Tibial nerve (tissue), 4 donors: ENCODE measurements at places on chromosomes 11 and 22. TPM values are rescaled to one million over a fixed set of nuclear protein-coding genes. Genes with fewer than 3 reads are reported as not detected.

- DNase-seq: peak; percentile 20
- H3K36me3 ChIP-seq: peaks cover 2% of the 10 kb centered on the region
- H3K27ac ChIP-seq: peak within 1 kb of the TSS; percentile 81
- peaks cover 61% of the 10 kb centered on the region for H3K4me1 ChIP-seq
Measured at GRCh38 chr11:61294717-61295595, at the start of gene VWCE. TSS of gene VWCE (minus strand) at chr11:61295316. CDS start at chr11:61295037, 279 bp downstream.

DNA sequence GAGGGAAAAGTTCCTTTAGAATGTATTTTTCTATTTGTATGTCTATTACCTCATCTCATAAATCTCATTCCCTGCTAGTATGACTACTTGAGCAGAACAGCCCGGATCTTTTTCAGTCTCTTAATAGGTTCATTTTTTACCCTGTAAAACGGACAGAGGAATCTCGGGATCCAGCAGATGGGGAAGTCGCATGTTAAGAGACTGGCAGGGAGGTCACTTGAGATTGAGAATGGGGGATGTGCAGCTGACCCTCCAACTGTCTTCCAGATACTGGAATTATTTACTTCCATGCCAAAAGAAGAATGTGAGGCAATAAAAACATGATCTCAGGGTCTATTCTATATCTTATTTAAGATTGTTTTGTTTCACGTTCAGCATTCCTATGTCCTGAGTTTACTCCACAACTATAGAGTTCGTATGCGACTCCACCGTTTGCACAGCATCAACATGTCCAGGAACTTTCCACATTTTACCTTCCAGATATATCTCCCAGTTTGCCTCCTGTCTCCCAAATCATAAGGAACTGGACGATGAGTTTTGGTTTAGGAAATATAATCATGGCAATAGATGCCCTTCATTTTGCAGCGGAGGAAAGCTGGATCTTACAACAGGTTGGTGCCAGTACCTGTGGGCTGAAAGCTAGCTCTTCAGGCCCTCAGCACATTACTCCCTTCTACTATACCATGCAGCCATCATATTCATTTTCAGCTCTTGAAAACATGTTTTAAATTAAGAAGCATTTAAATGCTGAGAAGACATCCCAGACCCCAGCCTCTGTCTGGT is 181.5 kb downstream of the MAML2 start:
- no peak for DNase-seq
- peak overlapping the region; percentile 20 for H3K27ac ChIP-seq
- no peaks in the 10 kb centered on the region for H3K27me3 ChIP-seq
- peaks cover 17% of the 10 kb centered on the region for H3K4me1 ChIP-seq

DNA sequence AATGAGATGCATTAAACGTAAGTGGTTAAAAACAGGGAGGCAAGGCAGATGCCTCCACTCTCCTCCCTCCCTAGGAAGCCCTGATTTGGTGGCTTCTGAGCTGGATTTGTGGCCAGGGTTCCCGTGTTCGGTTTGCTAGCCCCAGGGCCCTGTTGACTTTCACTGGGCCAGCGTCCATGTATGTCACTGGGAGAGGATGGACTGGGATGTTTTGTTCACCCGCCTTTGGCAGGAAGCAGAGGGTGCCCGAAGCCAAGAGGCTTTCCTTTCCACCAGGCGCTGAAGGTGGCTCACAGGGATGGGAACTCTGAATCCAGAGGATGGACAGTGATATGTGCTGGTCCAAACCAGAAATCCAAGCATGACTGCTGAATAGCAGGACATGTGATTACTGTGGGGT is 146.6 kb downstream of the CSNK2A3 start:
- DNase-seq: no peak
- H3K27me3 ChIP-seq: no peaks in the 10 kb centered on the region
- no peaks in the 10 kb centered on the region for H3K36me3 ChIP-seq
- H3K4me3 ChIP-seq: no peak overlapping the region

GRCh38 chr11:124928942-124929665 is 6.7 kb downstream of the HEPACAM start:
- H3K36me3 ChIP-seq: no peaks in the 10 kb centered on the region
- H3K4me3 ChIP-seq: no peak overlapping the region
- H3K27ac ChIP-seq: no peak overlapping the region
- peak; percentile 20 for DNase-seq
- H3K27me3 ChIP-seq: no peaks in the 10 kb centered on the region

- H3K4me1 ChIP-seq: no peaks in the 10 kb centered on the region
- H3K36me3 ChIP-seq: no peaks in the 10 kb centered on the region
- no peak overlapping the region for H3K27ac ChIP-seq
- no peak overlapping the region for H3K4me3 ChIP-seq
Measured at GRCh38 chr11:2175659-2176058, 4.0 kb upstream of the TH start.

DNA sequence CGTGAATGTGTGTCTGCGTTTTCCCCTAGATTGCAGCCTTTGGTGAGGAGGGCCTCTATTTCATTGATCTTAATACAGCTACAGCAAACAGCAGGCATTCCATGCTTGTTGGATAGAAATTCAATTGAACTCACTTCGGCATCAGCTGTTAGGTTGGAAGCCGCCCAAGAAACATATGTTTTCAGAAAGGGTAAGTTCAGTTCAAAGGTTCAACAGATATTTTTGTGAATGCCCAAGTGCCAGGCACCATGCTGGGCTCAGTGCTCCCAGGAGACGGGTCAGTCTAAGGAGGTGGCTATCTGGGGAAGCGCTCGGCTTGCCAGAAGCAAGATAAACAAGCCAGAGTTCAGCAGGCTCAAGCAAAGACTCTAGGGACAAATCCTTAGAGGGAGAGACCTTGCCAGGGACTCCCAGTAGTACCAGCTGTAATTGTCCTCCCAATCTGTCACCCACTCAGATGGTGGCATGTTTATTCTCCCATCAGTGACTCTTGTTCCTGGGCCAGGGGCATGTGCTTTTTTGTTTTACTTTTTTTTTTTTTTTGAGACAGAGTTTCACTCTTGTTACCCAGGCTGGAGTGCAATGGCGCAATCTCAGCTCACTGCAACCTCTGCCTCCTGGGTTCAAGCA is 64.5 kb upstream of the LARGE1 start:
- H3K27ac ChIP-seq: no peak overlapping the region
- H3K36me3 ChIP-seq: no peaks in the 10 kb centered on the region
- DNase-seq: no peak
- H3K4me1 ChIP-seq: no peaks in the 10 kb centered on the region
- no peak overlapping the region for H3K4me3 ChIP-seq
- no peaks in the 10 kb centered on the region for H3K27me3 ChIP-seq

DNA sequence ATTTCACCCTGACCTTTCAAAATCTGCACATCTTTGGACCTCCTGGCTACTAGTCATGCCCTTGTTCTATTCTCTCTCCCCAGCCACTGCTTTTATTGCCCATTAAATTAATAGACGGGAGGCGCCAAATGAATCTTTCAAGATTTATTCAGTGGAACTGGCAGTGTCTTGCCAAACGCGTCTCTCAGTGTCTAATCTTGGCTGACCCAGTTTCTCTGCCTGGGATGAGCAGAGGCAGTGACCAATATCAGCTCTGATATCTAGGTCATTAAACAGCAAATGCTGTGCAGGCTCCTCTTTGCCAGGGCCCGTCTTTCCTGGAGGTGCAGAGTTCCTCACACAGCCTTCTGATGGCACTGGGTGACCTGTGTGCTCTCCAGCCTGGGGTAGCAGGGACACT is 74.0 kb downstream of the TRAF6 start:
- no peak overlapping the region for H3K4me3 ChIP-seq
- no peaks in the 10 kb centered on the region for H3K27me3 ChIP-seq
- no peak for DNase-seq
- H3K27ac ChIP-seq: no peak overlapping the region

GRCh38 chr22:36234919-36235318 is 4.4 kb downstream of the APOL2 start:
- peaks cover 30% of the 10 kb centered on the region for H3K4me1 ChIP-seq
- DNase-seq: no peak
- H3K4me3 ChIP-seq: no peak overlapping the region
- H3K36me3 ChIP-seq: no peaks in the 10 kb centered on the region
- H3K27me3 ChIP-seq: no peaks in the 10 kb centered on the region

- H3K36me3 ChIP-seq: no peaks in the 10 kb centered on the region
- no peak for DNase-seq
- H3K27ac ChIP-seq: no peak overlapping the region
- peaks cover 37% of the 10 kb centered on the region for H3K27me3 ChIP-seq
Measured at GRCh38 chr22:43819931-43820640, 8.0 kb upstream of the EFCAB6 start.

- no peak overlapping the region for H3K27ac ChIP-seq
- DNase-seq: no peak
- no peaks in the 10 kb centered on the region for H3K4me1 ChIP-seq
- peaks cover 45% of the 10 kb centered on the region for H3K27me3 ChIP-seq
- no peaks in the 10 kb centered on the region for H3K36me3 ChIP-seq
Measured at GRCh38 chr11:45413156-45413858, 127.2 kb upstream of the SYT13 start.

GRCh38 chr11:116702772-116703385 is 69.9 kb downstream of the BUD13 start:
- no peaks in the 10 kb centered on the region for H3K36me3 ChIP-seq

DNA sequence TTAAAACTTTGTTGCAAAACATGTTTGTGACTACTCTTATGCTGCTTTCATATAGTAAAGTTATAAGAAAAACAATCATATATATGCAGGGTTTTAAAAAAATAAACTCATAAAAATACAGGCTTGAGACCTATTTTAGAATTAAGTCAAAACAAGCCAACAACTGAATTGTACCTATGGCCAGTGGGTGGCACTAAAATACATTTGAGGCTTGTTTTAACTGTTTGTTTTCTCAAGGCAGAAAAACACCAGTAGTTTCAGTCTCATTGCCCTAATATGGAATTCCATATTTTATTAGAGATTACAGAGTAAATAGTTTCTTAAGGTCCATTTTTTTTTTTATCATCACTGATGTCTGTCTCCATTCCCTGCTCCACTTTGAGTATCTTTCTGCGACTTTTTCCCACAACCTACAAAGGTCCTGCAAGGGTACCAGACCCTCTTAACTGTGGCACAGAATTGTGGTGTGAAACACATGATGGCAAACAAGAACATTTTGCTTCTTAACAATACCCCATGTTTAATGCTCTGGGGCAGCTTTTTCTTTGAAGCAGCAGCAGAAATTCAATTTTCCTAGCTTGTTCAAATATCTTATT is 8.5 kb upstream of the CCDC89 start:
- H3K36me3 ChIP-seq: no peaks in the 10 kb centered on the region
- no peak overlapping the region for H3K4me3 ChIP-seq
- no peaks in the 10 kb centered on the region for H3K4me1 ChIP-seq
- H3K27me3 ChIP-seq: no peaks in the 10 kb centered on the region

Gene TNNI2
- not detected for total RNA-seq

Gene MRPL49
- 55.9 TPM for total RNA-seq

Gene OR56A1
- not detected for total RNA-seq
